Neural progenitor cell (in vitro differentiated cells): ENCODE measurements at places on chromosomes 7 and 10. TPM values are rescaled to one million over a fixed set of nuclear protein-coding genes. Genes with fewer than 3 reads are reported as not detected.

DNA sequence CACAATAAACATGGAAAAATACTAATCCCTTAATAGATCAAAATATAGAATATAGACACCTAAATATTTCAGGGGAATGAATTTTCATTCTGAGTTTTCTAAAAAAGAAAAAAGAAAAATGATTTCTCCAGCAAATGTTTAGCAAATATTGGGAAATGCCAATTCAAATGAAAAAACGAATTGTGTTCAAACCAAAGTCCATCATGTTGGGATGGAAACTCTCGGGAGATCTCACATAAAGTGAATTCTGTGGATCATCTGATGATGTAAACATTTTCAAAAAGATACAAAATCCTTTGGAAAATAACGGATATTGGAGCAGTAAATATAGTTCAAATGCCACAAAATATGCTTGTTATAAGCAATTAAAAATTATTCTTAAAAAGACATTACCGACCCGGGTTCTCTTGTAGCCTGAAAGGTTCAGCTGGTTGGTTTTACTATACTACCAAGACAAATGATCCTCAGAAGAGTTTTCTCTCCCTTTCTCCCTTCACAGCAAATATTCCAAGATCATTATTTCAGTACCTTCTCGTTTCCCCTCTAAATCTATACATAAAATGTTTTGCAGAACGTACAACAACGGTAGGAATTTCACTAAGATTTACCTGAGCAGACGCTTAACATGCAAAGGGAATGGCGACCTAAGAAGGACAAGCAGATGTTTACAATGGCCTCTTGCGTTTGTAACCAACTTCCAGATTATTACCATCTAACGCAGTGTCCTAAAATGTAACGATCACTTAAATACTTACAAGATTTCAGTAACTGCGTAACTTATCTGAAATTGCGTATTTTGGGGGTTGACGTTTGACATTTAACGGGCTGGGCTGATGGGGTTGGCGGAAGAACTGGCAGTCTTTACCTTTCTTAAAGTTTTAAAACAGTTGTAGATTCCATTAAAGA lies 2.5 kb downstream of the HOXA13 start:
- H3K4me3 ChIP-seq = no peak overlapping the region
- no peaks in the 10 kb centered on the region for H3K4me1 ChIP-seq
- no peak overlapping the region for H3K27ac ChIP-seq
- H3K36me3 ChIP-seq = no peaks in the 10 kb centered on the region
- DNase-seq = no peak
- H3K27me3 ChIP-seq = peaks cover 100% of the 10 kb centered on the region

DNA sequence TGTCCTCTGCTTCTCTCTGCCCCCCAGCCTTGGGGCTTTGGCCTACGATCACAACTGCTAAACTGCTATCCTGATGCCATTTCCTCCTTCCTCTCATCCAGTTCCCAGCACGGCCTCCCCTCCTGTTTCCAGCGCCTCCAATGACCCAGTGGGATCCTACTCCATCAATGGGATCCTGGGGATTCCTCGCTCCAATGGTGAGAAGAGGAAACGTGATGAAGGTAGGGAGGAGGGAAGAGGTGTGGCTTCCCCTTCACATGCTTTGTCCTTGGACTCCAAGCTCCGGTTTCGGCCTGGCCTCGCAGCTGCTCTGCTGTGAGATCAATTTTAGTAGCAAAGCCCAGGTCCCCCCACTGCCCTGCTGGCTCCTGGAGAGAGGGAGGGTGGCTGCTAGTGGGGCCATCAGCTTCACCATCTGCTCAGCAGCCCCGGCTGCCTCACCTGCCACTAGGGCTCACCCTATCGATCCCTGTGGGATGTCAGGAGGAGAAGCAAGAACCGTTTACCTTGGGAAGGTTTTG lies 35.8 kb downstream of the PAX2 start:
- DNase-seq = no peak
- H3K4me1 ChIP-seq = no peaks in the 10 kb centered on the region
- H3K36me3 ChIP-seq = no peaks in the 10 kb centered on the region
- H3K27me3 ChIP-seq = peaks cover 78% of the 10 kb centered on the region

- H3K4me3 ChIP-seq = no peak overlapping the region
- H3K27me3 ChIP-seq = no peaks in the 10 kb centered on the region
- H3K36me3 ChIP-seq = no peaks in the 10 kb centered on the region
- peaks cover 8% of the 10 kb centered on the region for H3K4me1 ChIP-seq
- DNase-seq = no peak
These were observed 462.5 kb downstream of the PLXNA4 start for GRCh38 chr7:132113536-132114371.

DNA sequence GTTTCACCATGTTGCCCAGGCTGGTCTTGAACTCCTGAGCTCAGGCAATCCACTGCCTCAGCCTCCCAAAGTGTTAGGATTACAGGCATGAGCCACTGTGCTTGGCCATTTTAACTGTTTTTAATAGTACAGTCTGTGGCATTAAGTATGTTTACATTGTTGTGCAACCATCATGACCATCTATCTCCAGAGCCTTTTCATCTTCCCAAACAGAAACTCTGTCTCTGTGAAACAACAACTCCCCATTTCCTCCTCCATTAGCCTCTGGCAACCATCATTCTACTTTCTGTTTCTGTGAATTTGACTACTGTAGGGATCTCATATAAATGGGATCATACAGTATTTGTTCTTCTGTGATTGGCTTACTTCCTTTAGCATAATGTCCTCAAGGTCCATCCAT lies 48.3 kb upstream of the SEPHS1 start:
- H3K4me1 ChIP-seq = no peaks in the 10 kb centered on the region
- no peak overlapping the region for H3K27ac ChIP-seq
- no peak overlapping the region for H3K4me3 ChIP-seq
- H3K36me3 ChIP-seq = no peaks in the 10 kb centered on the region
- no peaks in the 10 kb centered on the region for H3K27me3 ChIP-seq

Gene SEMA3C
- total RNA-seq = 0.28 and 0.54 TPM in 2 replicates
